CD4-positive, alpha-beta T cell treated with Interleukin-6 at 100 ng/mL for 8 hours (primary cell): ENCODE measurements at places on chromosomes 2 and 18.
A peak's percentile ranks its signal among the peaks of the same experiment; 100 is the strongest.

GRCh38 chr2:217382794-217383193, 522.9 kb upstream of the TNP1 start:
- DNase-seq: no peak

GRCh38 chr2:75367401-75367800, 168.1 kb upstream of the TACR1 start:
- no peak for DNase-seq

DNA sequence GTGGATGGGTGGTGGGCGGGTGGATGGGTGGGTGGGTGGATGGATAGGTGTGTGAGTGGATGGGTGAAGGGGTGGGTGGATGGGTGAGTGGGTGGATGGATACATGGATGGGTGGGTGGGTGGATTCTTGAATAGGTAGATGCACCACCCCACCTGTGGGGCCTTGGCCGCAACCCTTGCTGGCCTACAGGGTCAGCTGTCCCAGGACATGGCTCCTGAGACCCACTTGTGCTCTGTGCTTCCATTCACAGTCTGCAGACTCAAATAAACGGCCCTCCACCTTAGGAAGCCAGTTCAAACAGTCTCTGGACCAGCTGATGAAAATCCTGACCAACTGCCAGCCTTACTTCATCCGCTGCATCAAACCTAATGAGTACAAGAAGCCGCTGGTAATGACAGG, 54.4 kb downstream of the MYO7B start:
- DNase-seq: no peak

- no peak for DNase-seq
These were observed 55.4 kb downstream of the COL5A2 start for GRCh38 chr2:189124175-189124574.

- DNase-seq: no peak
These were observed 61.9 kb downstream of the PLEKHA3 start for GRCh38 chr2:178542161-178542560.

- DNase-seq: no peak
These were observed 1585.0 kb upstream of the ACVR2A start for GRCh38 chr2:146259816-146260215.

GRCh38 chr2:223712642-223713041, 110.5 kb upstream of the SCG2 start:
- no peak for DNase-seq

DNA sequence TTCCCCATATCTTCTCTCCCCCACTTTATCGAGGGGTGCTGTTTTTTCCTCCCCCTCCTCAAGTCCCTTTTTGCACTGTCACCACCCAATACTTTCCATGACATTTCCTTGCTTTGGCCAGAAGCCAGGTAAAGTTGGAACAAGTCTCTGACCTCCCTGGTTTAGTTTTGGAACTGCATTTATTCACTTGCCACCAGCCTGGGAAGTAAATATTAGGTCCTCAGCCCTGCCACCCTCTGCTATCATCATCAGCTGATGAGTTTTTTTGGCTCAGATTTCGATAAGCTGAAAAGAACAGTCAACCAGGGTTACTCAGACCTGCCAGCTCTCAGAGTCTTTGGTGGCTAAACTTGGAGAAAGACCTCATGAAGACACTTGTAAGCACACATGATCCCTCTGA, 47.0 kb downstream of the DHRS9 start:
- DNase-seq: no peak

- no peak for DNase-seq
These were observed 31.0 kb downstream of the COL4A4 start for GRCh38 chr2:227132986-227133385.

GRCh38 chr18:66582211-66582610, 21.7 kb downstream of the CDH19 start:
- DNase-seq: no peak

DNA sequence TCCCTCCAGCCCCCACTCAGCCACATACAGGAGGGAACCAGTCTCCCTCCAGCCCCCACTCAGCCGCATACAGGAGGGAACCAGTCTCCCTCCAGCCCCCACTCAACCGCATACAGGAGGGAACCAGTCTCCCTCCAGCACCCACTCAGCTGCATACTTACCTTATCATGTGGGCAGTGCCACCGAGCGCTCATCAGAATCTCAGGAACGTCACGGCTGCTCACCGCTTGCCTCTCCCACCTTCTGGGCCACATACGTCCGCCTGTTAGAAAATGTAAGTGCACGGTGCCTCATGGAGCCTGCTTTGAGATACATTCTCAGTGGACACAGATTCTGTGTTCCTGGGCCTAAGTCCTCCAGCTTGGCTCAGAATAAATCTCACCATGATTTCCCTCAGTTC, 124.8 kb downstream of the PXDN start:
- no peak for DNase-seq

GRCh38 chr2:2286592-2286991, 44.5 kb downstream of the MYT1L start:
- no peak for DNase-seq

- DNase-seq: no peak
These were observed 175.0 kb downstream of the L3MBTL4 start for GRCh38 chr18:6239716-6240115.

- no peak for DNase-seq
These were observed 122.8 kb upstream of the L3MBTL4 start for GRCh38 chr18:6537475-6537874.

DNA sequence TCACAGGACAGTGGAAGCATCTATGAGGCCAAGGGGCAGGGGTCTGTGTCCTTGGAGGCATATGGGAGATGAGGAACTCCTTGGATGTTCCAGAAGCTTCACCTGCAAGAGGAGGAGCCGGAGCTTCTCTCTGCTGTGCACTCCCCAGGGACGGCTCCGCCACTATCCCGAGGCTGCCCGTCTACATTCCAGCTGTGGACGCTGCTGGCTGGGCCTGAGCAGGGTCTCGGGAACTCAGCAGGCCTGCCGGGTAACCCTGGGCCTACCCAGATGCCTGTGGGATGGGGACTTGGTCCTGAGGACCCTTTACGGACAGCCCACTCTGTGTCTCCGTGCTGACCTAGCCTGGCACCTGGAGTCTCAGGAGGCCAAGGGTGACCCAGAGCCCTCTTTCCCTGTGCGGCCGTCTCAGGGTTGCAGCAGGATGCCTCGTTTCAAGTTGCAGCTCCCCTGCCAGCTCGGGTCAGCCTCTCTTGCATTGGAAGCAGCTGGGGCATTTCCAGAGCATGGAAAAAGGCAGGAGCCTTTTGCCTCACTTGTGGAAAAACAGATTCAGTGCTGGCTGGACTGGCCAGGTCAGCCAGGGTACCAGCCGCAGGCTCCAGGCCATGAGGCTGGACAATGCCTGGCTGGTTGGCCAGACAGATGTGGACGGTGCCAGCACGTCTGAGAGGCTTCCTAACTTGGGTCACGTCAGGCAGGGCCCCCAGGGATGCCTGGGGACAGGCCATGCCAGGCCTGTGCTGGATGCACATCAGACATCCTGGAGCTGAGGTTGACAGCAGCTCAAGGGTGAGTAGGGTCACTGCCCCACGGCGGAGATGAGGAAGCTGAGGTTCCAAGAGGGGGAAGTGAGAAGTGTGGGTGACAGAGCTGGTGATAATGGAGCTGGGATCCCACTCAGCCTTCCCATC, 41.5 kb downstream of the SCTR start:
- no peak for DNase-seq

GRCh38 chr2:108633409-108633808, 85.9 kb upstream of the RANBP2 start:
- no peak for DNase-seq

DNA sequence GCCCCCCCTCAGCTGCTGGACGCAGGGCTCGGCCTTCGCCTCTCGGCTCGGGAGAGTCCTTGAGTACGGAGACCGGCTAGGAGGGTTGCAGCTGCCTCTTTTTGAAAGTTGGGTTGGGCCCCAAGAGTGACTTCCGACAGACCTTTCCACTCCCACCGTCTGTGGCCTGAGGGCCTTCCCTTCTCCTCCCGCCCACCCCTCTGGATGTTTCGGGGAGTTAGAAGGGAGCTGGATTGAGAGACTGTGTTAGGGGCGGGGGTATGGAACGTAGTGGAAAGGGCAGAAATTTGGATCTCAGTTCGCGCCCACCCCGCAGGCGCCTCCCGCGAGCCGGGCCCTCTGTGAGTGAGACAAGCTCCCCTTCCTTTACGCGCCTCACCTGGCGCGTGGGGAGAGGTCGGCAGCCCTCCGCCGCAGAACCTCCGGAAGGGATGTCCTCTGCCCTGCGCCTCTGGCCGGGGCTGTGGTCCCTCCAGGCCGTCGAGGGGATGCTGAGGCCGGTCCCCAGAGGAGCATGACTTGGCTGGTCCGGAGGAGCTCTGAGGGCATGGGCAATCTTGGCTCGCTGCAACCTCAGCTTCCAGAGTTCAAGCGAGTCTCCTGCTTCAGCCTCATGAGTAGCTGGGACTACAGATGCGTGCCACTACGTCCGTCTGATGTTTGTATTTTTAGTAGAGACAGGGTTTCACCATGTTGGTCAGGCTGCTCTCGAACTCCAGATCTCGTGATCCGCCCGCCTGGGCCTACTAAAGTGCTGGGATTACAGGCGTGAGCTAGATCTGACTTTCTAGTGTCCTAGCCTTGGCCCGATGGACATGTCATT, 15.9 kb downstream of the C2orf74 start:
- DNase-seq: peak; percentile 20

DNA sequence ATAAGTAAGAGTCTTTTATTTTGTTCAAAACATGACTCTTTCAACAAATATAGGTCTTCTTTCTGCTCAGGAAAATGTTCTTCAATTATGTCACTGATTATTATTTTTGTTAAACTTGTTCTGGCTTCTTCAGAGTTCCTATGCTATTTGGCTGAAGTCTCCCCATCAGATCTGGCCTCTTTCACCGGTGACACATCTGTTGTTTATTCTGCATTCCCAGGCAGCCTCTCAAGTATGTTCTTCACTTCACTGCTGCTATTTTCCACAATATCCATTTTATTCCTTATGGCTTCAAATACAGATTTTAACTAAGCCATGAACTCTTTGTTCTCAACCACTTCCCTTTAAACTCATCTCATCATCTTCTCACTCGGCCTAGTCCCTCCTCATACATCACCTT, 45.7 kb downstream of the HDAC4 start:
- no peak for DNase-seq

- DNase-seq: no peak
These were observed 139.0 kb downstream of the DDX1 start for GRCh38 chr2:15730545-15731212.

- DNase-seq: no peak
These were observed 21.5 kb upstream of the DSG3 start for GRCh38 chr18:31426021-31426420.

DNA sequence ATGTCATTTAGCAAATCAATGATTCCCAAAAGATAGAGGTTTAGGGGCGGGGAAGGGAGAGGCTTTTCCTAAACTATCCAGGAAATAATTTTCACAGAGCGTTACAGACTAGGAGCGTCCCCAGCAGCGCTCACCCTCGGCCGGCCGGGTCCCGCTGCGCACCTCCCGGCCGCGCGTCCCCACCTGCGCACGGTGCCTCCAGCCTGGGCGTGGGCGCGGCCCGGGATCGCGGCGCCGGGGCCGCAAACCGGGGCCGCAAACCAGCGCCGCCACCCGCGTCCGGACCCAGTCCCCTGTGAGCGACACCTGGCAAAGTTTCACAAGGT, 684 bp upstream of the ZCCHC2 start:
- no peak for DNase-seq

DNA sequence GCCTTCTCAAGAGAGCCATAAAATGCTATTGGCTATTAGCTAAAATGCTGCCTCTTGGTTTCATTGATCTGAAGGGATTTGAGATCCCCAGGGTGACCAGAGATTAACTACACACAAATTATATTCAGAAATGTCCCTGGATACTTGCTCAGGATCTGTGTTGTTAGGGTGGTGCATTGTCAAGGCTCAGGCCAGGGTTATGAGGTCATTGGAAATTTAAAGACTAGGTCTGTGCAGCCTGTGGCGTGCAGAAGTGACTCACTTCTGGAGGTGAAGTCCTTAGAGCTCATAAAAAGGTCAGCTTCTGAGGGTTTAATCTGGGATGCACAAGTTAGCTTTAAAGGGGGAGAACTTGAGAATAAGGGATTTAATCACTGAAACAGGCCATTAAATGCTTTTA, 23.5 kb downstream of the LRRTM1 start:
- DNase-seq: no peak

- DNase-seq: no peak
These were observed 15.0 kb upstream of the POLI start for GRCh38 chr18:54254265-54254758.

GRCh38 chr18:435940-436339, 64.6 kb downstream of the COLEC12 start:
- no peak for DNase-seq
